ENCODE measurements at places on chromosomes 2 and 18.

DNA sequence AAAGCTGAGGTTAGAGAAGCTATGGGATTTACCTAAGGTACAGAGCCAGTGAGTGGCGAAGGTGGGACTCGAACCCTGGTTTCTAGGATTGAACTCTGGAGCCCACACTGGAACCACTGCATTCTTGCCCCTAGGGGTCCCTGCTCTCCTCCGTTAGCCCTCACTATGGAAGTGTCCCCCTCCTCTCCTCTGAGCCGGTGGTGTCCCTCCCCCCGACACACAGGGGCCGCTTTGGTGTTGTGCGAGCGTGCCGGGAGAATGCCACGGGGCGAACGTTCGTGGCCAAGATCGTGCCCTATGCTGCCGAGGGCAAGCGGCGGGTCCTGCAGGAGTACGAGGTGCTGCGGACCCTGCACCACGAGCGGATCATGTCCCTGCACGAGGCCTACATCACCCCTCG is 8.5 kb upstream of the GMPPA start:
- no peak for DNase-seq

DNA sequence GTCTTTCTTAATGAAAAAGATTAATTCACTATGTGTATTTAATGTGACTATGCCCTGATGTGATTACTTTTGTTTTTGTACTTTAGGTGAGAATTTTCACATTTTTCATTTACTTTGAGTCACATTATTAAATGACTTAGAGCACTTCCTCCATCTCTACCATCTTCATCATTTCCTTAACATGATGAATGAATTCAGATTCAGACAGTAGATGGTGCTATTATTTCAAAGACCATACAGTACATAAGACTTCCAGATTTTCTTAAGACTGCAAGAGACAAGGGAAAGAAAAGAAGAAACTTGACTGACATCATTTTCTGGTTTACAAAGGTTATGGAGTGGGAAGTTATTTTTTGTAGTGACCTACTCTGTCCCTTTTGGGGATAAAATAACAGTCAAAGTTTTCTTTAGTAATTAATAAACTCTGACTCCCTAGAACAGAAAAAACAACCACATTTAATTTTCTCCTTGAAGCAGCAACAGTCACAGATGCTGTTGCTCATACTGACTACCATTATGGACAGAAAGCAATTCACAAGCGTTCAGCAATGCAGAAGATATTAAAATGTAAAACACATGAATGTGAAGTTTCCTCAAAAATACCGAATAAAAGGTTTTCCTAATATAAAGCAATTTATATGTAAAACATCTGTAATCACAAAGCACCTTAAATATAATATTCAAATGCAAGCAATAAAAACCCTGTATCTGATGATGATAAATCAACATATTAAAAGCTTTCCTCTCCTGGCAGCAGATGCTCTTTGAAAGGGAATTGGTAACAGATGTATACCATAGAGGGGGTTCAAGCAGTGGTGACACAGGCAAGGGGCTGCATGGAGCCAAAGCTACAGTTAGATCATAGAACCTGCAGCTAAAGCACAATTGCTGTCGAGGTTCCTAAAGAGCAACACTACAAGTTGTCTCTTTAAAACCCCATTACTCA is 1010.9 kb upstream of the NXPH2 start:
- no peak for DNase-seq

GRCh38 chr18:9065864-9066263 is 36.6 kb upstream of the NDUFV2 start:
- no peak for DNase-seq

DNA sequence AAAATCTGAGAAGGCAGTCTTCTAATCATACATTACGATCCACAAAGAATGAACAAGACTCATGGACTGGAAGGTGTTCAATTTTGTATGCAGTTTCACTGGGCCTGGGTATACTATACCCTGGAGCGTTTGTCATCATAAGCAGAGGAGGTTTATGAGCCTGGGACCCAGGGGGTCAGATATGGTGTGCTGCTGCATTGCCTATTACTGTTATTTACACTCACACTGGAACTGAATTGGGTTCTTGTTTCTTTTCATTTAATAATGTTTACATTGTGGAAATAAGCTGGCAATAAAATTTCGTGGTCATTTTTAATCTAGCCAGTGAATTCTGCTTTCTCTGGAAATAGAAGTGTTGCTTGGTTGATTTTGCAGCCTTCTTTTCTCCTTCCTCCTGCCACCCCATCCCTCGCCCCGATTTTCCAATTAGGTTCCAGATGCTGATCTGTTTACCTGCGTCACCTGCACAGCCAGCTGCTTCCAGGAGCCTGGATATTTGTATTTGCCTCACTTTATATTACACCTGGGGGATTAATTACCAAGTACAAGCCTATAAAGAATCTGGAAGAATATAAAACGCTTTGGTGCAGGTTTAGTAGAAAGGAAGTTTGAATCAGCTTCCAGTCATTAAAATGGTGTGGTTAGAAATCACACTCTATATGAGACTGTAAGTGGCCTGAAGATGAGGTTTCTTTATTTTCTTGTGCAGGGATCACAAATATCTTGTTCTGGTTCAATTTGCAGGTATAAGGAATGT is 234.4 kb downstream of the SOCS6 start:
- no peak for DNase-seq

DNA sequence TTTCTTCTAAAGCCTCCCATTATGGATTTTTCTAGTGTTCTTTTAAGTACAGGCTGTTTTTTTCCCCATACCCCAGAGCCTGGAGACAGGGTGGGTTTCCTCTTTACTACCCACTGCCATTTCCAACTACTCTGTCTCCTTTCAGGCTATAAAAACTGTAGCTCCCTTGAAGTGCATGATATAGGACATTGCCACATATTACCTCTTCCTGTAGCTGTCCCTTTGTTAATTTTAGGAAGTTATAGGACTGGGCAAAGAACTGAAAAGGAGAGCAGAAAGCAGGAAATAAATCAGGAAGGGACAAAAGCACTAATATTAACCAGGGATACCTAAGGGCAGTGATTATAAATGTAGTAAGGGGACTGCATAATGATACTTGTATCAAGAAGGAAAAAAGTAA is 54.1 kb downstream of the VIL1 start:
- no peak for DNase-seq

DNA sequence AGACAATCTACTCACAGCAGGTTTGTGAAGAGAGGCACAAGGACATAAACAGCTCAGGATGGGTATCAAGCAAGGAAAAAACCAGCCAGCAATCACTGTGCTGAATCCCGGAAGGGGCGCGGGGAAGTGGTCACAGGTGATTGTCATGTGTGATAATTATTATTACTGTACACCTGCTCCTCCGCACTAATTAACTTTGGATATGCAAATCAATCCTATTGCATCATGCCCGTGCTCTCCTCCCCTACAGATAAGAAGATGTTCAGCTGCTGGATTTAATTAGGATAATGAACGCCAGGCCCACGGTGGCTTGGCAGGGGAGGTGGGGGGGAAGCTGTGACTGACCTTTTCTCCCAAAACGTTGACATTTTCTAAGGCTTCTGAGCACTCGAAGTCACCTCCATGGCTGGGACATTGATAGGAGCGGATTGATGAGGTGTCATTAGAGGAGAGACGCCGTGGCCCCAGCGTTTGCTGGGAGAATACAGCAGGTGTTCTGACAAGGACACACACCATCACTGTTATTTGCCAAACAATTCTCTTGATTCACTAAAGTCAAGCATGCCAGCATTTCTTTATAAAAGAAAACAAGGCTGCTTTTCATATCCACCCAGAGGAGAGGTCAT is 160.3 kb upstream of the VRK2 start:
- no peak for DNase-seq

- DNase-seq, result no peak
Measured at GRCh38 chr2:88606371-88607030, 20.8 kb downstream of the EIF2AK3 start.

GRCh38 chr2:68698567-68699377 is 35.8 kb upstream of the ARHGAP25 start:
- no peak for DNase-seq

DNA sequence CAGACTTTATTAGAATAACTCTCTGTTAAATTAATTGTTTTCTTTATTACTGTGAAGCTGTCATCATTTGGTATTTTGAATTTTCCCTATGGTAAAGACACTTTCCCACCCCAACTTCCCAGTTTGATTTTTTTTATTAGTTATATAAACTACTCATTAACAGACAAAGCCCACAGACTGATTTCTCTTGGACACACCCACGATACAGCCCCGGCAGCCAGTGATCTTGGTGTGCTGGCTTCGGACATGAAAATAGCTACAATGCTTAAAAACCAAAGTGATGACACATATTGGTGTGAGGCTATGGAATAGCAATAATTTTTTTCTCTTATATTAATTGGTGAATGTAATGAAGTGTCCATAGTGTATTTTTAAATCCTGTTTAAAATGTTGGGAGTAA is 225.4 kb upstream of the SIX3 start:
- DNase-seq, result no peak

DNA sequence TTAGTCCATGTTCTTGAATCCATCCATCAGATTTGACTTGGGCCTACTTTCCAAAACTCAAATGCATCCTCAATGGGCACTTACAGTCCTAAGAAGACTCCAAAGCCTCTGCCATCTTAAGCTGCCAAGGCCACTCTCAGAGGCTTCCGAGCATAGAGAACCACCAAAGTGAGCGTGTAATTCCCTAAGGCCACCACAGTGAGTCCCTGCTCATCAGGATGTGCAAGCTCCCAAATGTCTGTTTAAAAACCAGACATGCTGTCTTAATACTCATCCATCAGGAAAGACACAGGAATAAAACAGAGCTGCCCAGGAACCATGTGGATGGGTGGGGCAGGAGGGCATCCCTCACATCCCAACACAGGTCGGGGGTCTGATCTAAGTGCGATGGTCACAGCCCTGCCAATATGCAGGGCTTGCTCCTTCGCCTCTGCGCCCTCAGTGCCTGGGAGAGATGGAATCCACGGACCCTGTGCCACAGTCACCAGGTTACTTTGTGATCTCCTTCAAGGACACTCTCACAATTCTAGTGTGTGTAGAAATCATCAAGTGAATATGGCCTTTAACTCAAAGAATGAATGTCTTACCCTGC is 80.4 kb downstream of the POLR1A start:
- no peak for DNase-seq

GRCh38 chr2:143121079-143121478 is 8.1 kb upstream of the ARHGAP15 start:
- DNase-seq, result no peak

GRCh38 chr2:46780801-46781445 is 134.7 kb downstream of the MCFD2 start:
- no peak for DNase-seq

DNA sequence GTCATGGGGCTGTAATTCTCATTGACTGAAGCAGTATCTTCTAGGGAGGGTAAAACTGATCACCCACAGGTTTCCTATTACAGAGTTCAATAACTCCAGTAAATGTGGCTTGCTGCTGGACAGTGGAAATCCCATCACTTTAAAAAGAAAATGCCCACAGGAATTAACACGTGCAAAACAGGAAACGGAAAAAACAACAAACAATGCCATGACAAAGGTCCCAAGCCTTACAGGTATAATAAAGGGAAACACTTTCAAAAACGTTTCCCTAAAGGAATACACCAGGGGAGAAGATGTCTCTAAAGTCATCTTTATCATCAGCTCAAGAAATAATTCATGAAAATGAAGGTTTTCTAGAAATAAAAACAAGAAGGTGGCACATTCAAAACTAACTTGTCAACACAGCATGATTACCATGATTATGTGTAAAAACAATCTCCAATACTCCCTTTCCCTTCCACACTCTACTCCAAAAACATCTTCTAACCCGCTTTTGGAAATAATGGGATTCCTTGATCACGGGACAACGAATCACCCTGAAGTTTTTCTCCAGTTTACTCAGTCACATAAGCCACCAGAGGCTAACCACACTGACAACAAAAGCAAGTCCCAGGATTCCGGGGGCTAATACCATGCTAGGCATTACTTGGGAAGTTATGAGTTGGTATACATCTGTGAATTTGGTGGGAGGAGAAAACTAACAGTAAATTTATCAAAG is 167.9 kb downstream of the TCF4 start:
- DNase-seq, result no peak

DNA sequence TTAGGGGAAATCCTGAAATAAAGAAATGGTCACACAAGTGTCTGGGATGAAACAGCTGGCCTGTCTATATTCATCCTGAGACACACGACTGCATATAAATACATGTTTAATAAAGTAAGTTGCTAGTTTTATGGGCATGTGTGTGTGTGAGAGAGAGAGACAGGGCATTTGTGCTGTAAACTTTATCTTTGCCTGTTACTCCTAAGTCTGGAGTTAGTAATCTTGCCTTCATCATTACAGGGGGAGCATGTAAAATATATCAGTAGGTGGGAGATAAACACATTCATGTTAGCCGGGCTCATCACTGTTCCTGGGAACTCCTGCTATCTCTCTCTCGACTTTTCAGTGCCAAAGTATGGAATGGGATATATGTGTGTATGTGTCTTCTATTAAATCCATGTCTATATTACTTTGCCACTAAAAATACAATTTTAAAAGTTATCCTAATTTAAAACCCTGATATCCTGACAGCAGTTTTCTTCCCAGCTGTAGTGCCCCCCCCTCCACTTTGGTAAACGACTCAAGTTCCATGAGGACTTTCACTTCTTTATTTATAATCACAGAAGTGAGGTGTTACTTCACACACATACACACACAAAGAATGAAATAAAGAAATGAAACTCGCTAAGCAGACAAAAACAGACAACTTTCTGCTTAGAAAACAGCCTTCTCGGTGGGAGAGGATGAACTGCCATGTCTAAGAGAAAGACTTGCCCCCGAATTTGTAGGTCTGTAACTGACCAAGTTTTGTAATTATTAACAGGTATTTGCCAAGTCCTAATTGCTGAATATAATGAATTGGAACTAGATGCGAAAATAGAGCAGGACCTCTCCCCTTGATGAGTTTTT is 947 bp downstream of the ZEB2 start:
- no peak for DNase-seq

- DNase-seq, result no peak
Measured at GRCh38 chr2:27796791-27797765, 25.6 kb downstream of the MRPL33 start.

- DNase-seq, result no peak
Measured at GRCh38 chr2:197994751-197995150, 190.4 kb downstream of the PLCL1 start.

GRCh38 chr2:199439066-199439465 is 18.7 kb downstream of the SATB2 start:
- DNase-seq, result no peak

GRCh38 chr2:216545359-216545758 is 46.7 kb downstream of the RPL37A start:
- DNase-seq, result no peak

- no peak for DNase-seq
Measured at GRCh38 chr2:10304458-10305253, 2.0 kb downstream of the HPCAL1 start.

DNA sequence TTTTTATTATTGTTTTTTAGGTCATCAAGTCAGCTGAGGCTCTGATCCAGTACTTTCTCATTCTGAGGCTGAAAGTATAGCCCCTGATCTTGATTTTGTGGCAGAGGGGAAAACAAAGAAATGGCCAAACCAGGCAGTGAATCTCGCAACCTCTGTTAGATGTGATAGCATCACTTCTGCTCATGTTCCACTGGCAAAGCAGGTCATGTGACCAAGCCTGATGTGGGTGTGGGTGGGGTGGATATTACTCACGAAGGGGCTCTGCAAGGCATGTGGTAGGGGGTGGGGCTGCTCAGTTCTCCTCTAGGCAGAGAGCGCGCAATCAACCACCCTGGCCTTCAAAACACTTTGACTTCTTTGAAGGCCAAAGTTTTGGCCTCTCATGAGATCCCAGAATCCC is 254.2 kb downstream of the MYCN start:
- DNase-seq, result no peak

- no peak for DNase-seq
Measured at GRCh38 chr2:148640767-148641166, 3.8 kb upstream of the EPC2 start.
